ENCODE measurements at places on chromosomes 13 and 19.
A peak's percentile ranks its signal among the peaks of the same experiment; 100 is the strongest.

DNA sequence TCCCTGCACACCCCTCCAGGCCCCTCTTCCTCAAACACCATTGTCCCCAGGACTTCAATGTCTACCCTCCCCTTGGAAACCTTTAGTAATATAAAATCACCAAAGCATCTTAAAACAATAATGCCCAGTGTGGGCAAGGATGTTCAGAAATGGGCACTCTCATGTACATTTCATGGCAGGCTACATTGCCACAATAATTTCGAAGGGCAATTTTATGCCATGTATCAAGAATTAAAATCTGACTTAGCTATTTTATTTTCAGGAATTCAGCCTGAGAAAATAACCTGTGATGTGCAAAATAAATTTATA is 35.8 kb upstream of the IGSF23 start:
- no peak for DNase-seq

DNA sequence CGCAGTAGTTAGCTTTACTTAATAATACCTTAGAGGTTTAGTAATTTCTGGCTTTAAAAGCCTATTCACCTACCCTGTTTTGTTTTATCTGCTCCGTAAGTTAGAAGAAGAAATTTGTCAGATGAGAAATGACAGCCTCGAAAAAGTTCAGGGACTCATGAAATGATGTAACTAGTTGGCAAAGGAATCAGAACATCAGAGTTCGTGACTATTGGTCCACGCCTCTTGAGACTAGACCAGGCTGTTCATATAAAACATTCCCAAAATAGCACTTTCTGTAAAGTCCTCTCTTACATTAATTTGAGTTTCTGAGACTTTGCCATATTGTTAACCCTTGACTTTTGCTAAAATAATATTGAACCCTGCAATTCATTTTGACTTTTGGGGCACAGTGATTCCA is 92.0 kb downstream of the HS6ST3 start:
- no peak for DNase-seq

DNA sequence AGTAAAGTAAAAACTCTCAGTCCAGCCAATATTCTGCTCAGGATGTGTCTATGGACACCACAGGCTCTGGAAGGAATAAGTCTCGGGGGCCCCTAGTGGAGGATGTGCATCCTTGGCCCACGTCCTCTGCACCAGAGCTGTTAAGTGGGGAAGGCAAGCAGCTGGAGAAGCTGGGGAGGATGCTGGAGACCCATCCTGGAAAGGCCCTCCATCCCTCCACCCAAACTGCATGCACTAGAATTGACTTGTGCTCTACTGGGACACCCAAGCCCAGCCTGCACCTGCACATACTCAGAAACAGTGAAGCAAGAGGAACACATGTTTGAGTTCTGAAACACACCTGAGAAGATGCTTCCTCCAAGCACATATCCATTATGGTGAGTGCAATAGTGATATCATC is 307.8 kb downstream of the TSHZ3 start:
- no peak for DNase-seq

- no peak for DNase-seq
Observed at GRCh38 chr13:87498681-87499080, 172.5 kb upstream of the SLITRK5 start.

DNA sequence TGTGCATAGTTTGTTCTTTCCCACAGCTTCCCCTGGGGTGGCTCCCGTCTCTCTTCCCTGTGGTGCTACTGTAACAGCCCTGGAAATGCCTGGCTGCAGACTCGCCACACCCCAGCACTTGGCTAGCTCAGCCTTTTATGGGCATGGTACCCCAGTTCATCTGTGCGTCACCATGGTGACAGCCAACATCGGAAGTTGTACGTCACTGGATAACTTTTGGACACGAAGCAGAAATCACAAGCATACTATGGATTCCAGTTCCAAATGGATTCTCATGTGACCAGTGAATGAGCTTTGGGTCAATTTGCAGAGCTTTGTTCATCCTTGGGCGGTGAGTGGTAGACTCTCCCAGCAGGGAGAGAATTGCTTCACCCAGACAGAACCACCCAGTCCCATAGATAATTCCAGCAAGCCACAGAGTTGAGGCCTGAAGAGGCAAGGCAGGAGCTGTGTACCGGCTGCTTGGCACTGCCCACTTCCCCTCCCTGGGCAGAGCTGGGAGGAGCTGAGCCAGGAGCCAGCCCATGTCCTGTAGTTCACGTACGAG is 54.4 kb downstream of the COL4A2 start:
- no peak for DNase-seq

GRCh38 chr13:70237131-70237530 is 128.9 kb upstream of the KLHL1 start:
- DNase-seq, result no peak

DNA sequence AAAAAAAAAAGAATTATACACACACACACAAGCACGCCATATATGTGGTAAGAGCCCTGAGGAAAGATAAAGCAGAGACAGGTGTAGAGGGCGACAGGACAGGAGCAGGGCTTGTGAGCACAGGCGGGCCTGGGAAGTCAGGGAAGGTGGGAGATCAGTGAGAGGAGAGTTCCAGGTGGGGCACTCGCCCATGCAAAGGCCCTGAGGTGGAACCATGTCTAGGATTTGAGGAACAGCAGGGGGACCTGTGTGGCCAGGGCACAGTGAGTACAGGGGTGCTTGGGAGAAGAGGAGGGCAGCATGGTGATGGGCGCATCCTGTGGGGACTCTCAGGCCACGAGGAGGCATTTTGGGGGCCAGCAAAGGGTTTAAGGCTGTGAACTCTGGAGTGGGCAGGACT is 32.5 kb upstream of the NCCRP1 start:
- DNase-seq, result no peak

GRCh38 chr13:28041031-28041461 is 52.6 kb upstream of the URAD start:
- no peak for DNase-seq

- DNase-seq, result no peak
Observed at GRCh38 chr13:80012251-80012650, 328.7 kb downstream of the SPRY2 start.

DNA sequence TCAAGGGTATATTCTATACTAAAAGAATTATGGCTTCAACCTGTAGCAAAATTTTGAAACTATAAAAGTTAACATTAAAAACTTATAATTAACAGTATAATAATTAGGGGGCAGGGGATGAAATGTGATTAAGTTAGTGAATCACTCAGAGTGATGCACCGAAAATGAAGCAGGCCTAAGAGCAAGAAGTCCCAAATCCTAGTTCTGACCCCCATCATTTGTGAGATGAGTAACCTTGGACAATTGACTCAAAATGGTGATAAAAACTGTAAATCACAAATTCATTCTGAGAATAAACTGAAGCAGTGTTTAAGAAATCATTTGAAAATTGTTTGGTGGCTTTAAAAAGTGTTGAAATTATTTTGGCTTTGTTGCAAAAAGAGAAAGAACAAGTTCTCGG is 56.8 kb downstream of the KLF12 start:
- DNase-seq, result no peak

GRCh38 chr13:36606060-36606459 is 67.8 kb upstream of the SERTM1 start:
- DNase-seq, result no peak

DNA sequence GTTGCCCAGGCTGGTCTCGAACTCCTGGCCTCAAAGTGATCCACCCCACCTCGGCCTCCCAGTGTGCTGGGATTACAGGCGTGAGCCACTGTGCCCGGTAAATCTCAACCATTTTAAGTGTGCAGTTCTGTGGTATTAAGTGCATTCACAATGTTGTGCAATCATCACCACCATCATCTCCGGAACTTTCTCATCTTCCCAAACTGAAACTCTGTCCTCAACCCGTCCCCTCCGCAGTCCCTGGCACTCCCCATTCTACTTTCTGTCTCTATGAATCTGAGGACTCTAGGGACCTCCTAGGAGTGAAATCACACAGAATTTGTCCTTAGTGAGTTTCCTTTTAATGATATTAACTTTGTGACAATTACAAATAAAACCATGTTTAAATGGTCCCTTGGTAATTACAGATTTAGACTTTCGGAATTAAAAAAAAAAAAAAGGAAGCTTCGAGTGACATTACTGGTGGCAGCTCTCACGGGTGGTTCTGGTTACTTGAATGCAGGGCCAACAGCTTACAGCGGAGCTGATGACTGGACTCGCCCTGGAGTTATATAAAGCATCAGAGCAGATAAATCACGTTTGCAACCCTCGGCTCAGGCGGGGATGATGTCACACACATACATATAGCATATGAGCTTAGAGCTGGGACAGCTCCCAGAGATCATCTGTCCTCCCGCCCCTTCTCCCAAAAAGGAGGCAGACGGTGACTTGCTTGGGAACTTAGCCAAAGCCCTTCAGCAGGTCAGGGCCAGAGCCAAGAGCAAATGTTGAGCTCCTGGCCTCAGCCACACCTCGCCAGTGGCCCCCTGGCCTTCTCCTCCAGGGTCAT is 89.8 kb downstream of the ZNF557 start:
- DNase-seq, result no peak

DNA sequence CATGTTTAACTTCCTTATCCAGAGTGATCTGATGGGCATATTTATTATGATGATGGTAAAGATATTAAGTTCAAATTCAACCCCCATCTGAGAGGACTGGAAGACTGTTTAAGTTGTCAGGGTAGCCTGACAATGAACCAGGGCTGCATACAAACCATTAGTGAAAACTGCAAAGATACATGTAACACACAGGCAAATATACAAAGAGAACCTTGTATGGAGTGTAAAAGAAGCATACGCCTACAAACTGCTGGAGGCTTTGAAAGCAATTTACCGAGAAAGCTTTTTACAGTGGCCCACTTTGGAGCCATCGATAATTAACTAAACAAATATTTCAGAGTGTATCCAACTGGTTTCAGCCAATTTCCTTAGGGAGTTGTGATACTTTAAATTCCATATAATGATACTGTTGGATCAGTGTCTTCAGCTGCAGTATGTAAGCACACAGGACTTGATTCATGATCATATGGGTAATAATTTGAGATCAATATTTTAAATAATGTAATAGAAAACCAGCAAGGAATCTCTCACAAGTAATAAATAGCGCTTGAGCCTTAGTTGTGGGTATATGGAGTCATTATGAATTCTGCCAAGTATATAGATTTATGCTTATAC is 231.5 kb upstream of the SPRY2 start:
- no peak for DNase-seq

GRCh38 chr13:32224916-32225315 is 90.2 kb downstream of the ZAR1L start:
- DNase-seq, result no peak

DNA sequence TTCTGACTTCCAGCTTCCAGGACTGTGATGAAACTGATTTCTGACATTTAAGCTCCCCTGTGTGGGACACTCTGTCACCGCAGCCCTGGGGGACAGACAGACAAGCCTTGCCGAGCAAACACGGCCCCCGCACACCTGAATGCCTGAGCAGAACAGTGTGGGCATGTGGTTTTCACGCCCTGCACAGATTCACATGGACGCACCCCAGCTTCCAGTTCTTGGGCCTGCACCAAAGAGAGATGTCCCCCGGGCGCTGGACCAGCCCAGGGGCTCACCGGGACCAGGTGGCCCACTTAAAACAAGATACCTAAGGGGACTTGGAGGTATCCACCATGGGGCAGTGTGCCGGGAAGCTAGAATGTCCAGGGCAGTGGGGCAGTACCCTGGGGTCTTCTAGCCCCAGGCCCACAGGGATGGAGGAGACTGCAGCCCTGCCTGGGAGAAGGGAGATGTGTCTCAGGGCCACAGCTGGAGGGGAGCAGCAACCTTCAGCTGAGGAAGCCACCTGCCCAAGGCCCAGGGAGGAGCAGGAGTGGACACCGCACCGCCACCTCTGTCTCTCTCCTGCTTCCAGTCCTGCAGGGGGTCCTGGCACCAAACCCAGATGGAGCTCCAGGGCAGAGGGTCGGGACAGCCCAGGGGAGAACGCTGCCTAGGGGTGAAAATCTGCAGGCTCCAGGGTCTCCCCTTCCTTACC is 50.5 kb downstream of the SOX1 start:
- no peak for DNase-seq

DNA sequence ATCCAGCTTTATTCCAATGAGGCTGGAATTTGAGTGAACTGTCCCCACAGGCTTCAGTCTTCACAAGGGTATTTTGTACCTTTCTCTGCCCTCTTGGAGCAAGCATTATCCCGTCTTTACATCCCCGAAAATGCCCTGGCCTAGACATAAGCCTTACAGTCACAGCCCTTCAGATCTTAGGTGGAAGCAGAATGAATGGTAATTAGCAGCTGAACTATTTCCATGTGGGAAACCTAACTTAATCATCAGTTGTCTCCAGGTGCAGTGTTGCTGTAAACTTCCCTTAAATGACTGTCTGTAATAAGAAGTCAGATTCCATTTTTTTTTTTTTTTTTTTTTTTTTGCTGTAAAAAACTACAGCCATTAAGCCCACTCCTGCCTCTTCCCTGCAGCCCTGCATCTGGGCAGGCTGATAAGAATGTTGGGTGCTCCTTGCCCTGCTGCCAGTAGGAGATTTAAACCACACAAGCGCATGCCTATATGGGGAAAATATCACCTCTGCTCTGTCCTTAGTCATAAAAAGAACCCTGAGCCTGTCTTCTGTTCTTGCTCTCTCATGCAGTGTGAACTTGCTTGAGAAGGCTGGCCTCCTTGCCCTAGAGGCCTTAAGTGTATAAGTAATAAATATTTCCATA is 426.8 kb upstream of the SLITRK5 start:
- DNase-seq, result no peak

GRCh38 chr13:109899316-109899715 is 112.9 kb upstream of the IRS2 start:
- no peak for DNase-seq

GRCh38 chr19:38134540-38135149 is 89.4 kb downstream of the DPF1 start:
- DNase-seq, result peak; percentile 74

GRCh38 chr19:4576016-4576933 is 16.8 kb upstream of the SEMA6B start:
- DNase-seq, result peak; percentile 90

DNA sequence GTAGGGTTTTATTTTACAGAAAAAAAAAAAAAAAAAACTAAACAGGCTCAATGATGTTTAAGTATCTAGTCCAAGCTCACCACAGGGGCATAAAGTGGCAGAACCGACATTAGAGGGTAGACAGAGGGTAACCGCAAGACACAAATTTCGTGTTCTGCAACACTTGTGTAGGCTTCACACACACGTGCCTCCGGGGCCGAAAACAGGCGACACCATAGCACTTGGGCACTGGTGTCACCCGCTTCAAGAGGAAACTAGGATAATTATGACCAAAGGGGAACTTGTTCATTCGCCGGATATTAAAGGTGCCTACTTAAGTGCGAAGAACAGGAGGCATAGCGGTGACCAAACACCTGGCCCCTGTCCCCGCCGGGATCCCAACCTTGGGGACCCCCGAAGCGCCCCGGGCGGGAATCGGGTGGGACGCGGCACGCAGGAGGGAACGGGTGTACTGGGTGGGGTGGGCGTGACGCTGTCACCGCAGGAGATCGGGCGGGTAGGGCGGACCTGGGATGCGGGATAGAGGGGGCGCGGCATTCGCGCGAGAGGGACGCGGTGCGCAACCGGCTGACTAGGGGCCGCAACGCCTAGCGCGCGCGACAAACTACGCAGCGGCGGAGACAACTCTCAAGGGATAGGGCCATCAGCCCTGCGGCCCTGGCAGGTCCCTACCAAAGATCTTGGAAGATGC is 558 bp downstream of the MZT1 start:
- peak; percentile 85 for DNase-seq

- no peak for DNase-seq
Observed at GRCh38 chr19:4260613-4261191, 13.8 kb downstream of the YJU2 start.

Data from activated CD4-positive, alpha-beta T cell treated with anti-CD3 and anti-CD28 coated beads, Interleukin-2, amount 10 ng/mL, durations not matched to agents 24 days and 14 days (primary cell).